ENCODE measurements at places on chromosomes 12 and 14.

- no peak for DNase-seq
Observed at GRCh38 chr12:34097213-34097612, 74.9 kb downstream of the ALG10 start.

DNA sequence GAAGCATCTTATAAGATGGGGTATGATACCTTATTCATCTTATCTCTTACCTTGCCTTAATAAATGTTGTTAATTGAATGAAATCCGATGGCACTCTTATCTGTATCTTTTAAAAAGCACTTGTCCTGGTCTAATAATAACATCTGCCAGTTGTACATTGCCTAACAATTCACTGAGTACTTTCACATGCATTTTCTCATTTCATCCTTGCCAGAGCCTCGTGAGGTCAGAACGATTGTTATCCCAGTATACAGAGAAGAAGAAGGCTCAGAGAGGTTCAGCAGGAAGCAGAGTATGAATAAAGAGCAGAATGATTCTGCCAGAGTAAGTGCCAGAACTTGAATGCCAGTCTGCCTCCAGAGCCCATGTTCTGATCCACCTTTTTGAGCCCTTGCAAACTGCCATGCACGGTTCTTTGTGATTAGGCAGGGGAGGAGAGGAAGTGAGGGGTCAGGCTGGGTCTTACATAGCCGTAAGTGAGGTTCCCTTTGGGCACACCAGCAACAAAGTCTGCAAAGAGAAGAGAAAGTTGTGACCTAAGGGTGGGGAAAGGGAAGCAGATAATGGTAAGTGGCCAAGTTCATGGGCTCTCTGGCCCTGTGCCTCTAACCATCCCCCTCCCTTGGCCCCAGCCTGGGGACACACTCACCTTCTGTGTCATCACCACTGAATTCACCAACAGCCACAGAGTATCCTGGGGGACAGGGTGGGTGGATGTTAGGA lies 11.7 kb downstream of the ITGA5 start:
- DNase-seq, result no peak

- DNase-seq, result no peak
Observed at GRCh38 chr14:70008284-70009262, 129.4 kb downstream of the SMOC1 start.

DNA sequence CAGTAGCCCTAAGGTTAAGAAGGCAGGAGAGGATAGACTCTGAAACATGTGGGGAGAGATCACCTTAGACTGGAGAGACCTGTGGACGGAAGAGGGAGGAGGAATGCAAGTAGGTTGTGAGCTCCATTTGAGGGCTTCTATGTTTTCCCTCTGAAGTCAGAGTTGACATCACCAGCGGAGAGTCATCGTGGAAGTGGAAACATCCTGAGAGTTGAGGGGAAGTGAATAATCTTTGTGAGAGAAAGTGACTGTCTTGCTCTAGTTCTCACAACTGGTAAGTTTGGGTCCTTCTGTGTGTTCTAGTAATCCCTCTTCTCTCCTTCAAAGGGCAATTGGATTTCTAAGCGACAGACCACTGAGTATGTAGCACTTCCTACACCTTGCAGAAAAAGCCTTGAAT lies 103.6 kb upstream of the CCND2 start:
- no peak for DNase-seq
